ENCODE measurements at places on chromosomes 3 and 15. TPM values are rescaled to one million over a fixed set of nuclear protein-coding genes. Genes with fewer than 3 reads are reported as not detected.

Gene UBE3A
- total RNA-seq: 121 TPM

GRCh38 chr3:33717616-33717865, 513 bp downstream of the CLASP2 start:
- DNase-seq: no peak

Gene STAB1
- 0.12 TPM for total RNA-seq

Gene FBN1
- 0.50 TPM for total RNA-seq

- peak; percentile 80 for DNase-seq
Measured at GRCh38 chr3:139343895-139344856, at the start of gene MRPS22. Gene MRPS22, plus strand, starts transcription at chr3:139344020. Its CDS starts 7 bp downstream, at chr3:139344027.

All from activated T-cell treated with anti-CD3 and anti-CD28 coated beads, Interleukin-2, amount 50 U/mL, for 72 hours (primary cell).